ENCODE measurements at places on chromosomes 7 and 10. TPM values are rescaled to one million over a fixed set of nuclear protein-coding genes. Genes with fewer than 3 reads are reported as not detected.

Gene WNT8B
- 0.16 TPM for total RNA-seq

Gene C1GALT1
- 96.4 TPM for total RNA-seq

Gene AFAP1L2
- total RNA-seq = 19.6 TPM

Gene EMX2
- 5.0 TPM for total RNA-seq

Gene OR2A5
- total RNA-seq = not detected

Data from camera-type eye (tissue), 1 donor.